Activated naive CD8-positive, alpha-beta T cell treated with anti-CD3 and anti-CD28 coated beads for 36 hours (primary cell): ENCODE measurements at places on chromosomes 11 and 22. TPM values are rescaled to one million over a fixed set of nuclear protein-coding genes. Genes with fewer than 3 reads are reported as not detected.
A peak's percentile ranks its signal among the peaks of the same experiment; 100 is the strongest.

DNA sequence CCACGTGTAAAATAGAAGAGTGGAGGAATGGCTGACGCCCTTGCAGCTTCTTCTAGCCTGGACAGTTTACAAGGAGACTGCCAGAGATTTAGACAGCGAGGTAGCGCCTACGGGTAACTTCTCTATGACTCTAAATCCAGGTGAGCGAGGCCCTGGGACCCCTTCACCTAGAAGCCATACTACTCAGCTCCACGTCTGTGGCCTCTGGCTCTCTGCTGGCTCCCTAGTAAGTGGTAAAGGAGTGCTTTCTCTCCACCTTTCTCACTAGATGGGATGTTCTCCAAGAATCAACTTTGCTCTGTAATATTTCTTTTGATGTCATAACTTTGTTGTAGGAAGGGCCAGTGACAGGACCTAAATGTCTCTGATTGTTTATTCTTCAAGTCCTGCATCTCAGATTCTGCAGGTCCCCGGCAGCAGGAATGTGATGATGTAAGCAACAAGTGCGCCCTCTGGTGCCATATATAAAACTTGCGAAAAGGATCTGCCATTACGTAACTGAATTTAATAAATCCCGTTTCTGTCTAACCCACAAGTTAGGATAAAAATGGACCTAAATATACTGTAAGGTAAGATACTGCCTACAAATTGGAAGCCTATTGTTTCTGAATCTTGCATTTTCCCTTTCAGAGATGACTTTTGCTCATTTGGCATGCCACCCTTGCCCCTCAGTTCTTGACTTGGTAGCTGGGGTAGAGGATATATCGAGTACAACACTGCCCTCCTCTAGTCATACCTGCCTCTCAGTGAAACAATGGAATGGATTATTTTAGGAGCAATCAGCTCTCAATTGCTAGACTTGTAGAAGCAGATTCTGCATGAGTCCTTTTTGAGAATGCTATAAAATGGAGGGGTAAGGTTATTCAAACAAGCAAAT lies 11.0 kb upstream of the PTPN5 start:
- no peak for DNase-seq

DNA sequence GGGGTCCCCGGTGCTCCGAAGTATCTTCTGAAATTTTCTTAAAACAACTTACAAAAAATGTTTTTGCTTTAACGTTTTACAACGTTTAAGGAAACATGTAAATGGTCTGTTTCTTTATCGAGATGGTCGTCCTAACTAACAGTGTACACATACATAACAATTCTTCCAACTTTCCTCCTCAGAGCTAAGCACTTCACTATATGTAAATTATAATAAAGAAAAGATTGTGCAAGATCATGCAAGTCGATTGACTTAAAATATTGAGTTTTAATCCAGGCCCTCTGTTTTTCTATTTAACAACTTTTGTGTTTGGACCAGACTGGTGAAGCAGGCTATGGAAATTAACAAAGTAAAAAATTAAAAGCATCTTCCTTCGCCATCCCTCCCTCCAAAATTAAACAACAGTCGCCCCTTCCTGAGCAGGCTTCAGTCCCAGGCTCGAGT lies 4.9 kb downstream of the ALX4 start:
- no peak for DNase-seq

DNA sequence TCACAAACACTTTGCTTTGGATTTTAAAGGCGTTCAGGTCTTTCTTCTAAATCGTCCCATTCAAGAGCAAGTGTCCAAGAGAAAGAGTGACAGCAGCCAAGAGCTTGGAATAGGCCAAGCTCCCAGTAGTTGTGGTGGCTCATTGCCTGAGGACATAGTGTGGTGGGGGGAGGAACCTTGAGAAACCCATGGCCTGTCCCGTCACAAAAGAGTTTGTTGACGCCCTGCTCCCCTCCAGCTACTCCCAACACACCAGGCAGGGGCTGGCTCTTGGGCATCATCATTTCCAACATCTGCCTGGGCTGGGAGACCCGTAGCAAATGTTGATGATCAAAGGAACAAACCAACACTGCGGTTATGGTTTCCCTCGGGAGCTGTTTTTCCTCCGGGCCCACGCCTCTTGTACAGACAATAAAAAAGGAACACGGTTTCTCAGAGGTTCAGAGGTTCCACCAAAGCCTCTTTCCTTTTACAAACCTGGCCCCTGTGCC lies 20.8 kb downstream of the FADS3 start:
- no peak for DNase-seq

Gene PATE4
- not detected for total RNA-seq

- DNase-seq, result no peak
Observed at GRCh38 chr22:47355776-47356510, 593.5 kb downstream of the TBC1D22A start.

GRCh38 chr11:69683764-69684333 lies 8.7 kb upstream of the LTO1 start:
- DNase-seq, result no peak

- no peak for DNase-seq
Observed at GRCh38 chr11:69449320-69450063, 32.0 kb upstream of the LINC01488 start.

GRCh38 chr22:36110306-36110881 lies 50.2 kb downstream of the APOL3 start:
- DNase-seq, result no peak

GRCh38 chr22:46769191-46769675 lies 6.8 kb downstream of the TBC1D22A start:
- DNase-seq, result no peak

GRCh38 chr11:102807921-102808320 lies 10.0 kb upstream of the MMP1 start:
- DNase-seq, result peak; percentile 20

DNA sequence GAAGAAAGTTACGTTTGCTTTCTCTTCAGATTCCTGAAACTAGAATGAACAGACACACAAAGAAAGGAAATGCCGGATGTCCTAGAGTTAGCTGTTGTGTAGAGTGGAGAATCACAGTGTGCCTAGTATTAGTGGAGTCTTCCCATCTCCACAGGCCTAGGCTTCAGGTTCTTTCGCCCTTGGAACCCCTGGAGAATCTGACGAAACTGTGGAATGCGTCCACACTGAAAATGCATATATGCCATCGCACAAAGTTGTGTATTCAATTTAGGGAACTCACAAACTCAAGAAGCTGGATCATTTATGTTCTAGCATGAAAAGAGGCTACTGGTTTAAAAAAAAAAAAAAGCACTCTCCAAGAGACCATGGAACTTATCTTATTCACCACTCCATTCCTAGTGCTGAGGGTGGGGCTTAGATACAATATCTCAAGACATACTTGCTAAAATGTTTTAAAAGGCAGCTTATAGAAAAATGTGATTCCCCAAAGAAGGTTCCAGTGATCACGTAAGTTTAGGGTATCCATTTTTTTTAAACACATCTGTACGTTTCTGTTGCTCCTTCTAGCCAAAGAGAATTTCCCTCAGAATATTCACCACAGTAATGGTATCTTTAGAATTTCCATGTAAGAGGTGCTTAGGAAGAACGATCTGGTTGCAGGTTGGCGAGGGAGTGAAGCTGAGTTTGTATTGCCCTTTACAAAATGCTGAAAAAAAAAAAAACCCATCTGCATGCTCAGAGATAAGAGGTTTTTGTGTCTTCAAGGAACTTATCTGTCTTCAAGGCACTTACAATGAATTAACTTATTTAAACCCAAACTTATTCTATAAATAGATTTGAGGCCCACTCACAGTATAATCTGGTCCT lies 20.0 kb downstream of the MAML2 start:
- DNase-seq, result no peak

- DNase-seq, result no peak
Observed at GRCh38 chr22:49828599-49828965, 909 bp upstream of the BRD1 start.

DNA sequence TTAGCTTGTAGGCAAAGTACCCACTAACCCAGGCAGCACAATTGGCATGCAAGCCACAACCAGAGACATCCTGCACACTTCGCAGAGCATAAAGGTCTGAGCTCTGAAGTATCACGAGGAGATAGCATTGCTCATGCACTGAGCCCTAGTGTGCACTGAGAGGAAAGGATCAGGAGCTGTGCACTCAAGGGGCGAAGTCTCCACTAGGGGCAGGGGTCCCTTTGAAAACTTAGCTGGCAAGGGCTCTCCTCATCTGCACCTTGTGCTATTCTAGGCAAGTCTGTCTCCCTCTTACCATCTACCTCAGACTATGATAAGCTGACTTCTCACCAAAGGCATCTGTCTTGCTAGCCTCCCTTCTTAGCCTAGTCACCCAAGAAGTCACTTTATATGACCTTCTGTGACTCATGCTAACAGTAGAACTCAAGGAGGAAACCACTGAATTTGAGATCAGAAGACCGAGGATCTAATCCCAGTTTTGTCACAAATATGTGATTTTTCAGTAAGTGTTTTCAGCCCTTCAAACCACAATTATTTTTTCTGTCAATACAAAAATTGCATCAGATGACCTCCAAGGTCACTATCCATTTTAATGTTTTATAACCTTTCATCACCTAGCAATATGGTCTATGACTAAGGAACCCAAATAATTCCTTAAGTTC lies 1078.0 kb downstream of the NTM start:
- no peak for DNase-seq

DNA sequence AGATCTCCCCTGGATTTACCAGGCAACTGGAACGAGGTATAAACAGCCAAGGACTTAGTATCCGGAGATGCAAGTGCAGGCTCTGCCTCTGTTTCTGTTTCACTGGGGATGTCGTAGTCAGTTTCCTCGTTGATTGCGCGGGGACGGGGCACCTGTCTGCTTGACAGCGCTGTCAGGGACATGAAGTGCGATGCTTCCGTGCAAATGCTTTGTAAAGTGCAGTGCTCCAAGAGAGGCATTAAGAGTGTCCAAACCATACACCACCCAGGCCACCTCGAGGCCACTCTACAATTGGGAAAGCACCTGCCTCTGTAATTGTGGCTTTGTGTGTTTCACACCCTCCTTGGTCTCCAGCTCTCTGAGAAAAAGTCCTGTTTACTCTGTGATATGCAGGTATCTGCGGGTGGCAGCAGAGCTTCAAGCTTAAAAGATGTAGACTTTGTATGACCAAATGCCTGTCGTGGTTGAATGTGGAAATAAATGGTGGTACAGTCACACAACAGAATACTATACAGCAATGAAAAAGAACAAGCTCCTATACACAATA lies 18.6 kb upstream of the CD5 start:
- peak; percentile 76 for DNase-seq

DNA sequence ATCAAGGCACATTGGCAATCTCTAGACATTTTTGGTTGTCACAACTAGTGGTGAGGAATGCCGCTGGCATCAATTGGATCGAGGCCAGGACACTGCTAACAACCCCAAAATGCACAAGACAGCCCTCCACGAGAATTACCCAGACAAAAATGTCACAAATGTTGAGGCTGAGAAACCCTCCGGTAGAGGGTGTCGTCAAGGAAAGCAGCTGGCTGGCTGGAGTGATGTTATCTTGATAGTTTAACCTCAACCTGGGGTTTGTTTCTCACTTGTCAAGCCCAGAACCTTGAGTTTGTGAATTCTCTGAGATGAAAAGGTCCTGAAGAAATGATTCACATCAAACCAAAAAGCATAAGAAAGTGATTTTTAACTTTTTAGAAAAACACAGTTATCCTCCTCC lies 21.1 kb upstream of the TMPRSS13 start:
- no peak for DNase-seq

- DNase-seq, result no peak
Observed at GRCh38 chr11:6249770-6250555, 9.7 kb upstream of the CCKBR start.
